Stimulated activated CD4-positive, alpha-beta T cell treated with anti-CD3 and anti-CD28 coated beads, TNF-alpha, amount 100 ng/mL, for 48 hours (primary cell): ENCODE measurements at places on chromosomes 16 and 17.

DNA sequence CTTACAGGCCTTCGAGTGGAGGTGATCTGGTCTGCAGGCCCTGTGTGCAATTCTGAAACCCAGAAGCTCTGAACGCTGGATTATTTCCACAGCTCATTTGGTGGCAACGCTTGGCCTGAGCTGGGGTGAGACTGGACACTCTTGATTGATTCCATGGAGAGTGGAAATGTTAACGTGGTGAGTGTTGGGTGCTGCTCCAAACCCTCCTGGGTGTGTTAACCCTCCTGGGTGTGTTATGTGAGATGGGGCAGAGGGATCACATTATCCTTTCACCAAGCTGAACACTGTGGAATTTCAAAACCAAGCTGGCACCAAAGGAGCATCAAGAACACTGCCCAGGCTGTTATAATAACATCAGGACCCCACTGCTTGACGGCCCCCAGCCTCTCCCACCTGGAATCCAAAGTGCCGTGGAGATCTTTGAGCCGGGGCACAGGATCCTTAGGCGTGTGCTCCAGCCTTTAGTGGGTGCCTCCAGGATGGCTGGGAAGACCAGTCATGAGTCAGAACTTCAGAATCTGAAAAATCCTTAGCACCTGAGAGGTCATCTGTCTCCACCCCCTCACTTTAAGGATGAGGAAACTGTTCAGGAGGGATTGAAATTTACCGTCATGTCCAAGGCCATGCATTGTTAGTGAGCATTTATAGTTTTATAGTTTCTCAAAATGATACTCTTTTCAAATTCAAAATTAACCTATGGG is 75.0 kb downstream of the RPTOR start:
- DNase-seq: no peak

DNA sequence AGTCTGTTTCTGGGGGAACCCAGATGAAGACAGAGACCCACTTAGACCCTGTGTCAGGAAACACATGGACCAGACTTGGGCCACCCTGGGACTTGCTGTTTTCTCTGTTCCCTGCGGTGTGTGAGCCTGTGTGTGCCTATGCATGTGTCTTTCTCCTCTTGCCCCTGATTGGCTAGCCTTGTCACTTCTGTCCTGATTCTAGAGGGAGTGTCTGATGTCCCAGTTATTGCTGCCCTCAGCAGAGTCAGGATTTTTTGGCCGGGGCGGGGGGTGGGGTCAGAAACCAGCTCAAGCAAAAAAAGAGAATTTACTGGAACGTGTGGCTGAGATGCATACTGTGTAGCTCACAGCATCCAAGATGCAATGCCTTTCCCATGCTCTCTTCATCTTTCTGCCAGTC is 30.5 kb downstream of the PLCG2 start:
- no peak for DNase-seq

DNA sequence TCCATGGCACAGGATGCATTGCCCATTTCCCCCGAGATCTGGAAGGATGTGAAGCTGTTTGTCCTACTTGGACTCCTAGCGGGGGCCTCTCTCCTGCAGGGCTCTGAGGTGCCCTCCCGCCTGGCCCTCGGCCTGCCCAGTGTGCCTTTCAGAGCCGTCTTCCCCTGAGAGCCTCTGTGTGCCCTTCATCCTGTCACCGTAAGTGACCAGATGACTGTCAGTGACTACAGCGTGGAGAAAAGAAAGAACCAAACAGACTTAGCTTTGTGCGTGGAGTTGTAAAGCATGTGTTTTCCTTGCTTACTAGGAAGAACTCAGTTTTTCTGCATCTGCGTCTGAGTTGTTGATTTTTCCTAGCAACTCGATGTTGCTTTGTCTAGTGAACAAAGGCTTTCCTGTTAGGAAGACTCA is 56.1 kb downstream of the BANP start:
- DNase-seq: no peak

- DNase-seq: no peak
These were observed 6.1 kb upstream of the EFTUD2 start for GRCh38 chr17:44905006-44906000.

- DNase-seq: no peak
These were observed 22.1 kb downstream of the CNTNAP1 start for GRCh38 chr17:42704490-42704836.

- DNase-seq: no peak
These were observed 105.8 kb downstream of the ZNF778 start for GRCh38 chr16:89323120-89323960.

GRCh38 chr17:7688808-7689316 is 585 bp downstream of the WRAP53 start:
- no peak for DNase-seq
